Camera-type eye (tissue), 1 donor: ENCODE measurements at places on chromosomes 5 and 9. TPM values are rescaled to one million over a fixed set of nuclear protein-coding genes. Genes with fewer than 3 reads are reported as not detected.

TNFSF8 gene
- total RNA-seq = 0.16 TPM

TMC1 gene
- 0.27 TPM for total RNA-seq

GTF3C4 gene
- 28.4 TPM for total RNA-seq

FBP1 gene
- total RNA-seq = 1.9 TPM

LHX3 gene
- total RNA-seq = 18.5 TPM

LCN12 gene
- 2.9 TPM for total RNA-seq

KIF12 gene
- total RNA-seq = 0.93 TPM

FOXD4L4 gene
- 0.22 TPM for total RNA-seq

PPP3R2 gene
- 0.82 TPM for total RNA-seq

DOCK8 gene
- total RNA-seq = 33.6 TPM

DOCK2 gene
- 7.8 TPM for total RNA-seq

RAPGEF6 gene
- total RNA-seq = 72.6 TPM

ADAMTS13 gene
- total RNA-seq = 5.1 TPM

SLIT3 gene
- 32.4 TPM for total RNA-seq

CDKN2A gene
- total RNA-seq = 0.82 TPM

N4BP3 gene
- 10.6 TPM for total RNA-seq

C1QTNF2 gene
- total RNA-seq = 16.9 TPM

MEGF9 gene
- 64.2 TPM for total RNA-seq

PCDHA9 gene
- total RNA-seq = 4.6 TPM

SLC45A2 gene
- total RNA-seq = 6.4 TPM

IFNE gene
- total RNA-seq = not detected

ADGRV1 gene
- 287 TPM for total RNA-seq

DPH7 gene
- total RNA-seq = 40.6 TPM

MARCHF11 gene
- 2.1 TPM for total RNA-seq
